ENCODE measurements at places on chromosomes 3 and 15.
A peak's percentile ranks its signal among the peaks of the same experiment; 100 is the strongest.

DNA sequence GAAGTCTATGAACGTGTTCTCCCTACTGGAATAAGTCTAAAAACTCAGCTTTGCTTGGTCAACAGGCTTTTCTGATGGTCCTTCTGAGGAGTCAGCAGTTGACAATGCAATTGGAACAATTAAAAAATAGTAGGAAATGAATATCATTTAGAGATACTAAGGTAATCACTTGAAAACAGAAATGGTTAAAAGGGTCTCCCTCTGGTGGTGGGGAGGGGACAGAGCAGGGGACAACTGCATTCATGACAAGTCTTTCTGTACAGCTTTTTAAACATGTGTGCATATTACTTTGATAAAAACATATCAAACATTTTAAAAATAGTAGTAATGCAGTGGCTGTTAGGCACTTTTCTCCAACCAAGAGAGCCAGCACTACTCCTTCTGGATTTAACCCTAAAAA lies 119.9 kb upstream of the FHIT start:
- peak; percentile 5 for DNase-seq

- DNase-seq = no peak
Measured at GRCh38 chr3:156307704-156308103, 187.3 kb downstream of the KCNAB1 start.

DNA sequence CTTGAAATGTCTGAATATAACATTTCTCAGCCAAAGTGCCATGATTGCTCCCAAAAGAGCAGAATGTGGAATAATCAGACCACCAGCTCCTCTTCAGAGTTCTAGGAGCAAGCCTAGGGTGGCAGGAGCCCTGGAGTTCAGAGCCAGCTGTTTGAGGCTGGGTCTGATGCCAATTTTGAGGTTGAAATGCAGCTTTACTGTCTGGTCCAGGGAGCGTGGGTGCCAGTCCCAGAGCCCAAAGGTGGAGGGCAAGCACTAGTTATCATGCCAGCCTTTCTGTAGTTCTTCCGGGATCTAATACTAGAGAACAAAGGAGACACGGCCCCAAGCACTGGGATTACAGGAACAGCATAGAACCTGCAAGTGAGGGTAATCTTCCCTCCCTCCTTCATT lies 69.3 kb downstream of the TNFAIP8L3 start:
- DNase-seq = no peak

DNA sequence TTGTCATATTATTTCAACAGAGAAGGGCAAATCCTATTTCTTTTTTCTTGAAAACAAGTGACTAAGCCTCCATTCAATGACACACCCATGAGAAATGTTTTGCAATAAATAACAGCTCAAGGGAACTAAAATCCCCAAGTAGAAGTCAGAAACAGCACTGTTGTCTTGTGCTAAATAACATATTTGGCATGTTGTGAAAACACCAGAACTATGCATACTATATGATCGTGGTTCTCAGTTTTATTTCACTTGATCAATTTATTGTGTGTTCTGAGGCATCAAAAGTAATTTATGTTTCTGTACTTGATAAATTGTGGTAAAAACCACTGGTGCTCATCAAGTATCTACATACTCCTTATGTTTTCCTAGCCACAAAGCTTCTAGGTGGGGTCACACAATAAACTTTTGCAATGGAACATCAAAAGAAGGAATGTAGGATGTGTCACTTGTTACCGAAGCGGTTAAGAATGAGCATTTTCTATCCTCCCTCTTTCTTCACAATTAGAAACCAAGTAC lies 691.7 kb upstream of the CBLB start:
- DNase-seq = no peak

DNA sequence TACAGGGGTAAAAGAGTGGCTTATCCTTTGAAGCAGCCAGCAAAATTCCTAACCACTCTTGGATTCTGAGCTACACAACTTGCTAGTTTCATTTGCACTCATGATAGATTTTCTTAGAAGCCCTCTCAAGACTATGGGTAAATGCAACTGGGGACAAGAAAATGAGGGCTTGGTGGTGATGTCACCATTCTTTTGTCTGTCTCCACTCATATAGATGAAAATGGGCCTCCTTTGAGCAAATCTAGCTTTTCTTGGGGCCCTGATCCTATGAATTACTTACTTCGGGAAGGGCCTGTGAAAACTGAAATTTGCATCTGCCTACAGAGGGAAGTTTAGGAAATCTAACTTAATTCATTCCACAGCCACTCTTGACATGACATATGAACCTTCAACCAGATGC lies 486.3 kb downstream of the MAGI1 start:
- DNase-seq = no peak

DNA sequence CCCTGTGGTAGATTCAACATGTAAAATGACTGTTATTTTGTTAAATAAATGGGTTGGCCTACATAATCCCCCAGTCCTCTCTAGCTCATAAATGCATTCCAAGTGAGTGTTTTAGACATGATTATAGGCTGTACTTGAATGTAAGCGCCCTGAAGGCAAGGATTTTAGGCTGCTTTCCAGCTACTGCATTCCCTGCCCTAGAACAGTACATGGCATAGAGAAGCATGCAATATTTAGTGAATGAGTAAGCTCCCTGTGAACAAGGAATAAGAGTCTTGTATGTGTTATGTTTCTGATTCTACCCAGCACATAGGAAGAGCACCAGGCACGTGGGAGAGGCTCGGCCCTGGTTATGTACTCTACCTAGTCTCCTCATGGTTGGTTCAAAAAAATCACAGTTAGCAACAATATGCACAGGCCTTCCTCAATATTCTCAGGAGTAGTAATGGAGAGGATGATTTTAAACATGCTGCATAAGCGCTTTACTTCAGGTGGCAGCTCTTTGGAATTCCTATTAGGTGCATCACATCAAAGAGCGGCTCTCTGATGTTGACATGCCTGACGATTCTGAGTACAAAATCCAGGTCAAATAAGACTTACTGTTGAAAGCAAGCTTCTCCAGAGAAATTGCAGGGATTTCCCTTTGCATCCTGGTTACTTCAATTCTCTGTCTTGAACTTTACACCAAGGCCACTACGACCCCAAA lies 456.6 kb downstream of the MAGI1 start:
- DNase-seq = no peak

GRCh38 chr3:69273896-69274295 lies 112.0 kb downstream of the FRMD4B start:
- no peak for DNase-seq

DNA sequence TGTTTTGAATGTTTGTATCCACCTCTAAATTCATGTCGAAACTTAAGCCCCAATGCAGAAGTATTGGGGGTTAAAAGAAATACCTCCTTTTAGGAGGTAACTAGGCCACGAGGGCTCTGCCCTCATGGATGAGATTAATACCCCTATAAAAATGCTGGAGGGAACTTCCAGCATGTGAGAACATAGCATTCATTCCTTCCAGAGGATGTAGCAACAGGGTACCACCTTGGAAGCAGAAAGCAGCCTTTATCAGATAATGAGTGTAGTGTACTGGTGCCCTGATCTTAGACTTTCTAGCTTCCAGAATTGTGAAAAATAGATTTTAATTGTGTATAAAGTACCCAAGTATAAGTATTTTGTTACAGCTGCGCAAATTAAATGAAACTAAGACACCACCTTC lies 353.4 kb upstream of the MANF start:
- no peak for DNase-seq

DNA sequence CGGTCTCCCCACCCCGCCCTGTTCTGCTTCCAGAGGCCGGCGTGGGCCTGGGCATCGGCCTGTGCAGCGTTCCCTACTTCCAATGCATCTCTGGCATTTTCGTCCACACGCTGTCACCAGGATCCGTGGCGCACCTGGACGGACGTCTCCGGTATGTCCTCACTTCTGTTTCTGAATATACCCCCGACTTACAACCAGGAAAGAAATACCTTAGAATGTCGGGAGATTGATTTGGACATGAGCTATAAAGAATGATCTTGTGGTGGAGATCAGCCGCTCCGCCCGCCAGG lies 41.4 kb downstream of the STARD5 start:
- no peak for DNase-seq

GRCh38 chr15:35496585-35496984 lies 49.4 kb downstream of the DPH6 start:
- DNase-seq = no peak
